ENCODE measurements at places on chromosomes 6 and 20.

DNA sequence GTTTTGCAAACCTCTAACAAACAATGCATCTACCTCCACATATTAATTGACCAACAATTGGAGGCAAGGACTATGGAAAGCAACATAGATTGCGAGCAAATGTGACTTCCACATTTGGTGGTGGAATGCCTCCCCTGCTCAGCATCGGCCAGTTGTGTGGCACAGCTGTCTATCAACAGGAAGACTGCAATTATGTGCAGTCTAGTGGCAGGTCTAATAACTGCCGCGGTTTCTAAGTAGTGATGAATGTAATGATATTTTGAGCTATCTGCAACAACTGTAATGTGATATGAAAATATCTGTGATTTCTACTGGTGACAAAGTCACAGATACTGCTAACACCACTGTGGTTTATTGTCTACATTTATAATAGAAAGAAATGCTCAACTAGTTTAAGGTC, 56.8 kb downstream of the NCR2 start:
- no peak for DNase-seq

GRCh38 chr6:40693768-40694167, 106.6 kb upstream of the LRFN2 start:
- no peak for DNase-seq

GRCh38 chr6:91879386-91879995, 1292.6 kb upstream of the MAP3K7 start:
- no peak for DNase-seq

GRCh38 chr6:155187106-155187505, 76.7 kb upstream of the CLDN20 start:
- no peak for DNase-seq

DNA sequence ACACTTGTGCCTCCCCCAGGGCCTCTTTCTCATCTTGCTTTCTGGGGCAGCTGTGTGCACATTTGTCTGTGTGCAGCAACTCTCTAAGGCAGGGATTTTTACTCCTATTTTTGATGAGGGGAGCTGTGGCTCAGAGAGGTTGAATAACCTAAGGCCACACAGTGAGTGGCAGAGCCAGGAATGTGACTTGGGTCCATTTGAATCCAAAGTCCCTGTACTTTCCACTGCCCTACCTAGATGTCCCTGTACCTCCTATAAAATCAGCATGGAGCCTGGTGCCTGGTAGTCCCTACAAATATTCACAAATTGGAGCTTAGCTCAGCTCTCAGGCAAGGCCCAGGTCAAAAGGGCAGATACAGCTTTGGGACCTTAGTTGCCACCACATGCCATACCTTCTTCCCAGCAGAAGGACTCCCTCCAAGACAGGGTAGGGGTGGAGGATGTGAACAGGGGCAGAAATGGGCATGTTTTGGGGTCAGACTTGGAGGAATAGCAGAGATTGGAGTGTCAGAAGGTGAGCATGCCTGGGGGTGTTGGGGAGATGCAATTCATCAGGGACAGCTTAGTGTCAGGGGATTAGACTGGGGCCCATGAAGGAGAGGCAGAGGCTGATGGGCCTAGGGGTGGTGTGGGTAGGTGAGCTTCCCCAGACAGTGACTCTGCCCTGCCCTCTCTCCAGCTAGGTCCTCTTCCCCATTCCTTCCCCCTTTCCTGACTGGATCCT, 4.1 kb upstream of the VEGFA start:
- no peak for DNase-seq

- DNase-seq = no peak
Measured at GRCh38 chr20:33673410-33674293, 576 bp downstream of the NECAB3 start.

GRCh38 chr6:167839755-167840154, 13.0 kb downstream of the AFDN start:
- no peak for DNase-seq

DNA sequence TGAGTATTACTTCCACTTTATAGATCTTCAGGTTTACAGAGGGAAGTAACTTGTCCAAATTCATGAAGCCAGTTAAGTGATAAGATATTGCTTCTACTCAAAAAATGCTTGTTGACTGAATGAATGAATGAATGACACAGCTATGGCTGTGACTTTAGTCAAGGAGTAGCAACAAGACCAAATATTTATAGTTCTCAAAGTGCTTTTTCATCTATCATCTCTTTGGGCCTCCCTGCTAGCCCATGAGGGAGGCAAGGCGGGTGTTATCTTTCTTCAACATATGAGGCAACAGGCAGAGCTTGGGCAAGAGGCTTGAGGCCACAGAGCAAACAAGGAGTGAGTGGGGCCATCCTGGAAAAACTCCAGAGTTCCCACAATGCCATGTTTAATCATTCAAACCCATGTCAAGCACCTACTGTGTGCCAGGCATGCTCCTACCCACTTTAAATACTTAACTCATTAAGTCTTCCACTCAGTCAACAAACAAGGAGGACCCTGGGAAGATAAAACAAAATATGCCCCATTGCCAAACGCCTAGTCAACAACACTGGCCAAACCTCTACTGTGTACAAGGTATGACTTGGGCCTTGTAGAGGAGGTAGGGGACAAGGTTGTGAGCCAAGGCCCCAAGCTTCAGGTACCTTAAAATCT, 15.9 kb downstream of the BCL2L1 start:
- DNase-seq = no peak

- DNase-seq = no peak
Measured at GRCh38 chr6:151869345-151869744, 61.9 kb downstream of the ESR1 start.

Measured in stimulated activated CD4-positive, alpha-beta T cell treated with anti-CD3 and anti-CD28 coated beads, TNF-alpha, amount 100 ng/mL, for 24 hours (primary cell).